Foreskin keratinocyte (primary cell): ENCODE measurements at places on chromosomes 16 and 17. TPM values are rescaled to one million over a fixed set of nuclear protein-coding genes. Genes with fewer than 3 reads are reported as not detected.

The LGALS9B gene
- 11.6 and 14.5 TPM in 2 replicates for total RNA-seq

The BEAN1 gene
- total RNA-seq, result 0.10 and 0.14 TPM in 2 replicates

The IGF2BP1 gene
- 0.03 TPM in 1 of 2 replicates, not detected in the other for total RNA-seq

The ITGAD gene
- not detected in 2 replicates for total RNA-seq

The CLEC18B gene
- total RNA-seq, result 0.18 and 0.20 TPM in 2 replicates

The NUDT21 gene
- 83.8 and 90.7 TPM in 2 replicates for total RNA-seq

The SLFN11 gene
- total RNA-seq, result 2.4 and 4.7 TPM in 2 replicates

The TMEM100 gene
- total RNA-seq, result 0.07 and 0.37 TPM in 2 replicates

The PRR15L gene
- total RNA-seq, result not detected in 2 replicates

The XYLT2 gene
- total RNA-seq, result 36.5 and 38.0 TPM in 2 replicates

The PRPF8 gene
- 188 and 214 TPM in 2 replicates for total RNA-seq

The UQCRC2 gene
- total RNA-seq, result 152 and 153 TPM in 2 replicates

The ABCA9 gene
- not detected in 2 replicates for total RNA-seq

The CDRT15L2 gene
- total RNA-seq, result not detected in 2 replicates

The TSC2 gene
- 34.0 and 40.7 TPM in 2 replicates for total RNA-seq

The NATD1 gene
- total RNA-seq, result 1.2 and 2.6 TPM in 2 replicates

The PPP1R27 gene
- total RNA-seq, result not detected in 2 replicates

The EVI2B gene
- total RNA-seq, result 0.14 and 0.25 TPM in 2 replicates

The RNF112 gene
- total RNA-seq, result 0.07 and 0.14 TPM in 2 replicates

The FBXW10B gene
- 1.4 and 2.3 TPM in 2 replicates for total RNA-seq

The GPR139 gene
- total RNA-seq, result not detected in 2 replicates

The KRTAP9-2 gene
- not detected in 2 replicates for total RNA-seq

The PPM1E gene
- 0.04 and 0.07 TPM in 2 replicates for total RNA-seq

The KRTAP9-8 gene
- not detected in 2 replicates for total RNA-seq
